ENCODE measurements at places on chromosomes 12 and 14.

DNA sequence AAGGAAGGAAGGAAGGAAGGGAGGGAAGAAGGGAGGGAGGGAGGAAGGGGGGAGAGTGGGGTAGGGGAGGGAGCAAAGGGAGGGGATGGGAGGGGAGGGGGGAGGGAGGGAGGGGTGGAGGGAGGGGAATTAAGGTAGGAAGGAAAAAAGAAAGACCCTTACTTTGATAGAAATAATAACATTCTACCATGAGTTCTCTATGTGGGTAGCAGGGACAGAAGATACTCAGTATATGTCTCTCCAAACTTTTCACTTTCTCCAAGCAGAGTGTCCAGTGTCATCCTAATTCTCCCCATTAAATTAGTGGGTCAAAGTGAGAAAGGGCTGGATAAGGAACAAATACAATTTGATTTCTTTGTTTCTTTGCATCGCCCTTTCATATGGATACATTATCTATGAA lies 553.4 kb upstream of the USP15 start:
- no peak for DNase-seq

DNA sequence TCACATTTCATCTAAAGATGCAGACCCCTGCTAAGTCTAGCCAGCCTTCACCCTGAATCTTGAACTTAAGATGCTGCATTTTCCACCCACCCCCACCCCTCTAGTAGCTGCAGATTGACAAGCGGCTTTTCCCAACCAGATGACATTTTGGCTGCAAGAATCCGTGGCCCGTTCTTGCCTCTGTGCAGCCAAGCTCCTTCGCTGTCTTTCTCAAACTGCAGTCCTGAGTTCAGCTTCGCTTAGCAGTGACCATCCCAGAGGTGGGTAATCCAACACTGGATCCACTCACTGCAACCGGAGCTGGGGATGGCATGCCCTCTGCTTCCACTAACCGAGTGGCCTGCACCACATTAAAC lies 765 bp upstream of the NFYB start:
- DNase-seq = no peak

DNA sequence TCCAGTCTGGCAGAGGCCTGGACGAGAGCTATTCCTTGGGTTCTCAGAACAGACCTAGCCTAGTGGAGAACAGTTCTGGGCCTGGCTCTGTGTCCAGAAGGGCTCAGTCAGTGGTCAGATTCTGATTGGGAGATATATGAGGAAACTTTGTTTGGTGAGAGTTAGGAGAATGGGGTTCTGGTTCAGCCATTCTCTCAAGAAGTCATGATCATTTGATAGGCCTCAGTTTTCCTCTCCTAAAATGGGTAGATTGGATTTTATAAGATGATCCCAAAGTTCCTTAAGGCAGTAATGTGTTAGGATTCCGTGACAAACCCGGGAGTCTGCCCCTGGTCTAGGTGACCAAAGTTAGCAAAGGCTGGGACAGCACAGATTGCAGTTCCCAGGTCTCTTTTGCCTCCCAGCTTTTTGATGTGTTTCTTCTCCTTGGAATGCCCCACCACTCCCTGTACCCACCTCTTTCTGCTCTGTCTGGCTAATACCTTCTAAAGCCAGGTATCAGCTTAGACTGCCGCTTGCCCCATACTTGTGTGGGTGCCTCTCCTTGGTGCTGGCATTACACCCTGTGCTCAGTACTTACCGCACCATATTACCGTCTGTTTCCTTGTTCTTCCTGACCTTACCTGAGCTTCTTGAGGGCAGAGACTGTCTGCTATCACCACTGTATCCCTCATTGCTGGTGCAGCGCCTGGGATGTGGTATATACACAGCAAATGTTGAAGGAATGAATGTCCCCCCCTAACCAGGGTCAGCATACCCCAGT lies 25.5 kb downstream of the SUSD6 start:
- DNase-seq = no peak

DNA sequence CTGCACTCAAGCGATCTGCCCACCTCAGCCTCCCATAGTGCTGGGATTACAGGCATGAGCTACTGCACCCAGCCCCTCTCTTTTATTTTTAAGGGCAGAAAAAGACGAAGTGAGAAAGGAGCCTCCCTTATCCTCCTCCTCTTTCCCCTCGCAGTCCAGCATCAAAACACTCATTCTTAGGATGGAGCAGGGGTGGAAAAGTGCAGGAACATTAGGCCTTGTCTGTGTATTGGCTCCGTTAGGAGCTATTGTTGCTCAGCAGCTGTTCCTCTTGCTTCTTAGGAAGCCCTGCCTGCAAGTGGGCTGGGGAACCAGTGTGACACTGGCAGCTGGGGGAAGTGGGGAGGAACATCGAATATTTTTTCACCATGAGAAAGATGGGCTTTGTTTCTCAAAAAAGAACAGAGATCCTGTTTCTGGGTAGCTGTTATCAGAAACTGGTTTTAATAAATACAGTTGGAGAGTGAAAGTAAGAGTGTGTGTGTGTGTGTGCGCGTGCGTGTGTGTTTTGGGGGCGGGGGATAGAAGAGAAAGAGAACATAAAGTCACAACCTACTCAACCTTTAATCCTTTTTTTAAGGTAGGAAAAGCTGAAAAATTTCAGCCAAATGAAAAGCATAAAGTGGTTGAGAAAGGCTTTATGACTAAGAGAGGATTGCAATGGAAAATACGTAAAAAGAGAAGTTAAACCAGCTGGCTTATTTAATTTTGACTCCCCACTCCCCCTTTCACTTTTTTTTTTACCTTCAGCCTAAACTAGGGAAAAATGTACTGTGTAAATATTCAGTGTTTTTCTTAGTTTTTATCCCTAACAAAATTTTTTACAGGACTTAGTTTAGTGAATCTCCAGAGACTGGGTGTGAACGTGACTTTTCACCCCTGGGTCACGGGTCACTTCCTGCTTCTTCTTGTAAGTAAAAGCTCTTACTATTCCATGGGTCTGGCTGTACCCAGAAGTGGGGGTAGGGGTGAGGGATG lies 197.2 kb upstream of the PLEKHG7 start:
- DNase-seq = no peak

- DNase-seq = no peak
Measured at GRCh38 chr12:118430516-118430915, 54.2 kb downstream of the SUDS3 start.

DNA sequence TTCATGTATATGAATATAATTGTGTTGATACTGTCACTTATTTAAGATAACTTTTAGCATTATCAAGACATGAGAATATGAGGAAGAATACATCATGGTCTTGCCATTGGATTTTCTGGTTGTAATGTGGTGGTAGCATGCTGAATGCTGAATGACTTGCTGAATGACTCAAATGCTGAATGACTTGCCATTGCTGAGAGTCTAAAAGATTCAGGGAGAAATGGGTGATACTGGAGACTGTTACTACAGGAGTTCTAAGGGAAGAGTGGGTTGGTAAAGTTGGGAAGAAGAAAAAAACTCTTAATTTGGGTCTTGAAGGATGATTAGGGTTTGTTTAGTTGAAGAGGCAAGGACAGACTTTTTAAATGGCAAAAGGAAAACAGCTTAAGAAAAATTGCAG lies 72.1 kb upstream of the MANSC4 start:
- DNase-seq = no peak

DNA sequence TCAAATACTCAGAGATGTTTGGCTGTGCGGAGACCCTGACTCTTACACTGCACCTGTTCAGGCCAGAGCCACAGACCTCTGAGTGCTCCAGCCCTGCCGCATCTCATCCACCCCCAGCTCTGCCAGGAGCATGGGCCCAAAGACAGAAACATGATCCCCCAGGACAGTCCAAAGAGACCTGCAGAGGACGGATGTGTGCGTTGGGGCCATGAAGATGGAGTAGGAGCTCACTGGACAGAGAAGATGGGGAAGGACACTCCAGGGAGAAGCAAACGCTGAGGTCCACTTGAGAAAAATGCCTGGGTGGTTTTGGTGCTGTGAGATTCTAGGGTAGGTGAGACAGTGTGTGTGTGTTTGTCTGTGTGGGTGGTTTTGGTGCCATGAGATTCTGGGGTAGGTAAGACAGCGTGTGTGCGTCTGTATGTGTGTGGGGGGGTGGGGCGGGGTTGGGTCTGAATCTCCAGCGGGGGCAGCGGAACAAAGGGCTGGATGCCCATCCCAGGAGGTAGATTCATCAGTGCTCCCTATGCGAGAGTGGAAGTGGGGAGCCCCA lies 818 bp upstream of the HHIPL1 start:
- no peak for DNase-seq

DNA sequence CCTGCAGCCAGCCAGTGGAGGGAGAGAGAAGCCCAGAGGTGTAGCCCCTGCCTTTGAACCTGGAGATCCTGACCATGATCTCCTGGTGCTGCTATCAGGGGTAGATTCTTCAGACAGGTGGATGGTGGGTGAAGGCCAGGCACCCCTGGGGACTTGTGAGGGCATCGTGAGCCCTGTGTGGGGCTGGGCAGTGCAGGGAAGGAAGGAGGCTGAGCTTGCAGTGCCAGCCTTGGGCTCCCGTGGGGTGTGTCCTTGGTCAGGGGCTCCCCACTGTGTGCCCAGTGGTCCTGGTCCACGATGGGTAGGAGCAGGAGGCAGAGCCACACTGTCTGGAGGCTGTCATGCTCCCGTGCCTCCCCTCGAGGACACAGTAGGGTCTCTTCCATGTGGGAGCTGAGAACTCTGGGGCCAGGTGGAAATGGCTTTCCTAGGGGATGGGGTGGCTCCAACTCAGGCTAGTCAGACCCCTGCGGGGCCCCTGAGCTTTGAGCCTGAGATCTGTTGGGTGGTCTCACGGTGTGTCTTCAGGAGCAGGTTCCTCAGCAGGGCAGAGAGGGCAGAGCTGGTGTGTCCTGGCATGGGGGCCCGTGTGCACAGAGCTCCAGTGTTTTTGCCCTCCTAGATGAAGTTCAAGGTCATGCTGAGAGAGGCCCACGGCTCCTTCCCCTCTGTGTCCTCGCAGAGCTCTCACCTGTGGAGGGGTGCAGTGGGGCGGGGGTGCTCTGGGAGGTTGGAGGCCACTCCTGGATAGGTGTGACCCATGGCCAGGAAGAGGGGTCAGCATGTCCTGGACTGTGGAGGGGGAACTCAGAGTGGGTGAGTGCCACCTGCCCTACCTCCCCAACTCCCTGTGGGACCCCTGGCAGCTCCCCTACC lies 25.0 kb downstream of the RTL1 start:
- no peak for DNase-seq

- DNase-seq = no peak
Measured at GRCh38 chr12:26150736-26151450, 26.1 kb upstream of the BHLHE41 start.

DNA sequence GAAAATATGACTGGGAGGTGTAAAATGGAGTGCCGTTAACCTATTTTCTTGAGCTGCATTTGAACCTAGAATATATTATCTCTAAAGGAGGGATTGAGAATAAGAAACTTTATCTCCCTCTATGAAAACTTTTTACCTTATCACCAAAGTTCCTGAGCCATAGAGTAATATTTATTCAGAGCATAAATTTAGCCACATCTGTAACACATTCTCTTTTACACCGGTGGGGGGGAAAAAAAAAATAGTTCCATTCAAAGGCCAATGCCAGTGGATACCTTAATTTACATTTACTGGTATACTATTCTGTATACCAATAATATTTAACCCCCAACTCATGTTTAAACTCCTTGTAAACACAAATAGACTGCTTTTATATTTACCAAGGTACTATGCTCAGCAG lies 21.7 kb downstream of the CERS5 start:
- DNase-seq = no peak

DNA sequence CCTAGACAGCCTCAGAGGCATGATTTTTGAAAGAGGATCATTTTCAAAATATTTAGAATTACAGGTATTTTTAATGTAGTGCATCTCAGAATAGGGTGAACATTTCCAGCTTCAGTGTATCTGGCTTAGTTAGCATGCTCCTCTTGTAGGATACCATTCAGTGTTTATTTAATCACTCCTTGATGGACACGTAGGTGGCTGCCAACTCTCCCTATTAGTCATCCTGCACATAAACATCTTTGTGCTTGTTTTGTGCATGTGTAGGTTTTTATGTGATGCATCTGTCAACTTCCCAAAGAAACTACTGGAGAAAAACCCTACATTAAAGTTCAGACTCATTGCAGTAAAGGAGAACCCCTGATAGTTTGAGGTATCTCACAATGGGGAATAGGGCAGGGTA lies 52.5 kb upstream of the RBM19 start:
- DNase-seq = no peak

DNA sequence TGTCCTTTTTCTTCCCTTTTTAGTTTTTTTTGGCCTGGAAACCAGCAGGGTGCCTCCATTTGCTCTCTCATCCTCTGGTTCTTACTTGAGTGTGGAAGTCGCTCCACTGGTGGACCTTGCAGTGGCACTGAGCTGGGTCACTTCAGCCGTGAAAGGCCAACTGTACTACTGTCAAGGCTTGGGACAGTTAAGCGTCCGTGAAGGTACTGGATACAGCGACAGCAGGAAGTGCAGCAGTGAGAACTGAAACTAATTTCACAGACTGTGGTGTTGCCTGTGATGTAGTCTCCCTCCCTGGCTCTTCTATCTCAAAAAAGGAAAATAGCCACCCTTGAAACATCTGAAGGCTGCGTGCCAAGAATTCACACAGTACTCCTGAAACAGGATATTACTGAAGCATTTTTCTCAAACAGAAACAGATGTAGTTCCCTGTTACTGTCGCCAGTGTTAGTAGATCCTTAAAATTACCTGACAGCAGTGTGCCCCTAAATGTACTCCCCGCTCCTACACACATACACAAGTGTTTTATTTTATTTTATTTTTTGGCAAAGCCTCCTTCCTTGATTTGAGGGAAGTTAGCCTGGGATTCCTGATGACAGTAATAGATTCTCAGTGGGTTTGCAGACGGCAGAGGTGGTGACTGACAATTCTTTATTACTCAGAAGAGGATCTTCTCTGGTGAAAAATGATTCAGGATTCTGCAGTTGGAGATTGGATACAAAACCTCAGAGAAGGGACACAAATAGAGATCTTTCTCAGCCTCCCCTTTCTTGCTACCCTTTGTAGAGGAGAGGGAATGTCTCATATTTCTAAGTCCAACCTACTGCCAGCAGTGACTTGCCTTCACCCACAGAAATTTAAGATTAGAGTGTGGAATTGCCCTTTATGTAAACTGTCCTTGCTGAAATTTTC lies 4.4 kb downstream of the SUSD6 start:
- no peak for DNase-seq

DNA sequence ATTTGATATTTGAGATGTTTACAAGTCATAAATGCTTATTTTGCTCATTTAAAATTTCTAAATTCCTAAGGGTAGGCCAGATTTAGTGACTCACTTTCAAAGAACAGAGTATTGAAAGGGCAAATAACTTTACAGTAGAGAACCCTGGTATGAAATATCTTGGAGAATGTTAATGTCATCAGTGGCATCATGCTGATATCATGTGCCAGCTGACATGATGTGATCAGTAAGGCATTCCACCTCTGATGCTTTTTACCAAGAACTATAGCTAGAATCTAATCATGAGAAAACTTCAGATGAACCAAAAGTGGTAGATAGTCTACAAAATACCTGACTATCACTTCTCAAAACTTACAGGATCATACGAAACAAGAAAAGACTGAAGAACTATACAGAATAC lies 2.9 kb upstream of the FLRT2 start:
- no peak for DNase-seq

Data from stimulated activated CD4-positive, alpha-beta T cell treated with anti-CD3 and anti-CD28 coated beads, Interleukin-12 subunit alpha, Interleukin-12 subunit beta, amount 100 ng/mL, for 48 hours (primary cell).